ENCODE measurements at places on chromosomes 12 and 14.

DNA sequence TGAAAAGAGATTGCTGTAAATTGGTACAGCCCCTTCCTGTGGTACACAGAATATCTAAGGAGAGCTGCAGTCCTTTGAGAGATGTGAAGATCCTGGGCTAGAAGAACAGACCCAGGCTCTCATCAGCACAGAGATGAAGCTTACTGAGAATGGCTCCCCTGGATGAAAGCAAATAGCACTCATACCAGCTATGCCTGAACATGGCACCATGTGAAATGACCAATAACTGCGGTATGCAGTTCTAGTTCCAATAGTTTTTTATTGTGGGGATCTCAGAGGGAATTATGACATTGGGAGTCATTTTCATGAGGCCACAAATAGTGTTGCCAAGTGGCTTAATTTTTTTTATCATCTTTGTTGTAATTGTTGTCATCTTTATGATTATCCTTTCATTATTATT is 15.4 kb upstream of the TRHDE start:
- no peak for DNase-seq

DNA sequence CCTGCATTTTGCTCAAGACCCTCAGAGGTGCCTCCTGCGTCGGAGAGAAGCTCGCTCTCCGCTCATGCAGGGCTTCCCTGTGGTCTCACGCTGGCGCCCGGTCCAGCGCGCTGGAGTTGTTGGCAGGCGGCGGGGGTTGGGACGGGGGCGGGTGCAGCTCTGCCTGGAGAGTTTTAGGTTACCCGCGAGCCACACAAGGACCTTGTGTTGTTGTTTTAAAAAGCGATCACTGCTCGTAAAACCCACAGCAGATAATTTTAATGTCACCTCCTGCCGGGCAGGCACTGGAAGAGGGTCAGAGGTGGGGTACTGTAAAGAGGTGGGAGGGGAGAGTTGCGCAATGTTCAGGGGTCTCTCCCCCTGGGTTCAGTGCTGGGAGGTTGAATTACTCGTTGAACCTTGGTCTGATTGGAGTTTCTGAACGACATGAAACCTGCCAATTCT is 850 bp downstream of the SMOC1 start:
- no peak for DNase-seq

DNA sequence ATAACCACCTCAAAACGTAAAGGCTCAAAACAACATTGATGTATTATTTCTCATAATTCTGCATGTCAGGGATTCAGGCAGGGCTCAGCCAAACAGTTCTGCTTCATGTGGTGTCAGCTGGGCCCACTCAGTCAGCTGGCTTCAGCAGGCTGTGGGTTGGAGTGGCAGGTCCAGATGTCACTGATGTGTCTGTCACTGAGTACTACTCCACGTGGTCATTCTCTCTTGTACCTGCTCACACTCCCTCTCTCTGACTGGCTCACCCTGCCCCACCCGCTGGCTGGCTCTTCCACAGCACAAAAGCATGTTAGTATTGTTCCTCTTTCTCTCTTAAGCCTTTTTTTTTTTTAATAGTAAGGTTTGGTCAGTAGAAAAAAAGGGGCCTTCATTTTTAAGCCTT is 182.4 kb downstream of the DICER1 start:
- no peak for DNase-seq

DNA sequence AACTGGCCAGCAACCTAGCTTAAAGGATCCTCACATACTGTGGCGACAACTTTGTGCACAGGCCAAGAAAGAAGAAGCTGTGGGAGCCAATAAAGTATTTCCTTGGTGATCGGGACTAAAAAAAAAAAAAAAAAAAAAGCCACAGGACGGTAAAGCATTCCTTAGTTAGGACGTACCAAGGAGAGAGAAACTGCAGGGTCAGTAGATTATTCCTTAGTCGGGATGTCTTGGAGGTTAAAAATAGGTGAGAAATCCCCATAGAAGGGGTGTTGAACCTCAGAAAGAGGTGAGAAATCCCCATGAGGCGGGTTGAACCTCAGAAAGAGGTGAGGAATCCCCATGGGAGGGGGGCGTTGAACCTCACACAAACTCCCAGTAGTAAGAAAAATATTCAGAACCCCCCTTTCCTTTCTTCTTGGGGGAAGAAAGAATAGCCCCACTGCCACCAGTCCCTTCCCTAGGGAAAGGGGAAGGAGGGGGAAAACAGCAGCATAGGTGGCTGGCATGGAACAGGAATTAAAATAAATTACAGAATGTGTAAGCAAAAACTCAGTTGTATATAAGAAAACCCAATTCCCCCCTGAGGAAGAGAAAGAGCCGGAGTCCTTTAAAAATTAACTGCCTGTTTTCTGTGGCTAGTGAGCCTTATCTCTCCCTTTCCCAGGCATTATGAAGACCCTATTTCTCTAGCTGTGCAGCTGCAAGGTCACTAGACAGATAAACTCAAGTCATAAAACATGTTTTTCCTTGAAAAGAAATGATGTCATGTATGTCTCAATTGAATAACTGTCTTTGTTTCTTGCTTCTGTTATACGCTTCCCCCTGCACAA is 26.8 kb downstream of the KLRK1 start:
- no peak for DNase-seq

DNA sequence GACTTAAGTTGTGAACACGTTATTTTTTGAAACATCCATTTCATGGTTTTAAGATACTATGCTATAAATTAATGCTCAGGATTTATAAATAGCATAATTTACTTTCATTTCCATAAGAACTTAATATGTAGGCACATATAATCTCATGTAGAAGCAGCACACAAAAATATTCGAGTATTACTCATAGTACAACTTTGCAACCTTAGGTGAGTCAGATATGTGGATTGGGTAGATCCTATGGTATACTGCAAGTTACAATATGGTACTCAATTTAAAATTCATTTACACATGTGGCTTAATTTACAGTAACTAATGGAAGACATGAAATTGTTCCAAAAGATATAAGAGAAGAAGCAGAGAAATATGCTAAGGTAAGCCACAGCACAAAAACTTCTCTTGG is 26.0 kb downstream of the PSMA3 start:
- DNase-seq: no peak

- no peak for DNase-seq
Measured at GRCh38 chr12:22459838-22460490, 84.4 kb downstream of the C2CD5 start.

DNA sequence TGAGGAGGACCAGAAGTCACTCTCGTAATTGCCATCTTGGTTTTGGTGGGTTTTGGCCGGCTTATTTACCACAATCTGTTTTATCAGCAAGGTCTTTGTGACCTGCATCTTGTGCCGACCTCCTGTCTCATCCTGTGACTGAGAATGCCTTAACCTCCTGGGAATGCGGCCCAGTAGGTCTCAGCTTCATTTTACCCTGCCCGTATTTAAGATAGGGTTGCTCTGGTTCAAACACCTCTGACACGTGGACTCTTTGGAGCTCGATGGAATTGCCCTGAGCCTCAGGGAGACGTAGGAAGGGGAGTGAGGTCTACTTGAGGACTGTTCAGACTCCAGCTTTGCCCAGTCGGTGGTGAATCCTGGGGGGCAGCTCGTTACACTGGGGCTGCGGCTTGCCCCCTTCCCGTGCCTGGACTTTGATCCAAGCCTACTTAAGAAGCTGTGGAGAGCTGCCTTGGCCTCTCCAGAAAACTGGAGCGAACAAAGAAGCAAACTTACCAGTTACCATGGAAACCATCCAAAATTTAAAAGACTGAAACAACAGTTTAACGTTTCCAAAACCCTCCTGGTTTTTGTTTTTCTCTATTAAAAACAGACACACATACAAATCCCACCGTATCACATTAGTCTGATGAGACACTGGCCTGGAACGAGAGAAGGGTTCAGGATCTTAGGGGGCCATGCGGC is 28.0 kb downstream of the CALM1 start:
- no peak for DNase-seq

- no peak for DNase-seq
Measured at GRCh38 chr12:104503191-104503590, 46.4 kb downstream of the CHST11 start.

- no peak for DNase-seq
Measured at GRCh38 chr12:47080725-47081502, 1.2 kb upstream of the AMIGO2 start.

DNA sequence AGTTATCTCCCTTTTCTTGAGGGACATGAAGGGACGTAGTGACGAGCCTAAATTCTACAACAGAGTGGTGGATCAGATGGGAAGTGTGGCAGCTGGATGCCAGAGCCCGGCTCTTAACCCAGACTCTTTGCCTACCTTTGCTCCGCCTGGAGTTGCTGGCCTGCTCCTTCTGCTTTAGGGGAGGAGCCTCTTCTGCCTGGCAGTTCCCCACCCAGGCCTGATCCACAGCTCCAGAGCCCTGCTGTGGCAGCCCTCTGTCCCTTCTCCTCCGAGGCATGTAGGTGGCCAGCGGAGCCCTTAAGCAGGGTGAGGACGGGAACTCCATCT is 2.3 kb upstream of the PRPH start:
- DNase-seq: no peak

DNA sequence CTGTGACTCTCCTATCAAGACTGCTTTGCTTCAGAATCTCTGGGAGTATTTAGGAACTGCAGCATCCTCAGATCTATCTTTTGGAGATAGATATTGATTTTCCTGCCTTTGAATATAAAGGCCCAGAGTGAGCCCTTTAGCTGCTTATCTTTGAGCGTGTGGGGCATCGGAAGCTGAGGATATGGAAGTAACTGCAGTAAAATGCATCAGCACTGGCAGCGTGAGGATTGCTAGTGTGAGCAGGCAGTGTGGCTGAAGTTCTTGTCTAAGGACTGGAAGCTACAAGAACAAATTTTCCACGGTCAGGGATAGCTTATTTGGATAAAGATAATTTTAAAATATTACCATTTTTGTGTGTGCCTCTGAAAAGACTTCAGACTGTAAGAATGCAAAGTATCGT is 474.7 kb downstream of the NPAS3 start:
- DNase-seq: no peak

- no peak for DNase-seq
Measured at GRCh38 chr14:33728010-33728498, 222.8 kb downstream of the EGLN3 start.

GRCh38 chr12:126093908-126094307 is 1028.7 kb downstream of the AACS start:
- no peak for DNase-seq

DNA sequence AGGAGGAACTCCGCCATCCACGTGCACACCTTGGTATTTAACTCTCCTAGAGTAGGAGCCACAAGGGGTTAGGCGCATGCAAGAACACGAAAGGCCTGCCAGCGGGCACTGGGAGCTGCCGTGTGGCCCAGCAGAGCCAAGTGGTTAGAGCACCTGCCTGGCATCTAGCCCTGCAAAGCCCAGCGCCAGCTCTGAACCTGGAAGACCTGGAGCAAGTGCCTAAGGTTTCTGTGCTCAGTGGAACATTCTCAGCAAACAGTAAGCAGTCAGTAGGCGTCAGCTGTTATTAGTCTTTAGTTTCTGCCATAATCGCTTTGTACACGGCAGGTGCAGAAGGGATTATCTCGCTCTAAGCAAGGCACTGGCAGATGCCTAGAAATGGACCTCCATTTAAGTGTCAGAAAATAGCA is 55.4 kb downstream of the SETD3 start:
- DNase-seq: no peak

GRCh38 chr12:3431686-3432085 is 59.3 kb upstream of the PRMT8 start:
- no peak for DNase-seq

DNA sequence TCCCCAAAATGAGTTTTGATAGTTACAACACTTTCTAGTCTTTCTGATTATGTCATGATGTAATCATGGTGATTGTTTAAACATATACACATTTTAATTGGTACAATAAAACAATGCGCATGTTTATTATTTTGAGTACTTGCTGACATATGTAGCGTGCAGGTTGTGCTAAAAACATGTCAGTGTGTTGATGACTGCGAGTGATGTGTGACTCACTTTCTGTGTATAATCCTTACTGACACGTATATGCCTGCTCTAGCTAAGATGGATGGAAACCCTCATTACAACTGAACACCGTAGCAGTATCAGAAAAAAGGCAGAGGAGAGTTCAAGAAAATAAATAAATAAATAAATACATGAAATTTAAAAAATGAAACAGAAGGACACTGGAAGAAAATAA is 1552.4 kb upstream of the FLRT2 start:
- no peak for DNase-seq

DNA sequence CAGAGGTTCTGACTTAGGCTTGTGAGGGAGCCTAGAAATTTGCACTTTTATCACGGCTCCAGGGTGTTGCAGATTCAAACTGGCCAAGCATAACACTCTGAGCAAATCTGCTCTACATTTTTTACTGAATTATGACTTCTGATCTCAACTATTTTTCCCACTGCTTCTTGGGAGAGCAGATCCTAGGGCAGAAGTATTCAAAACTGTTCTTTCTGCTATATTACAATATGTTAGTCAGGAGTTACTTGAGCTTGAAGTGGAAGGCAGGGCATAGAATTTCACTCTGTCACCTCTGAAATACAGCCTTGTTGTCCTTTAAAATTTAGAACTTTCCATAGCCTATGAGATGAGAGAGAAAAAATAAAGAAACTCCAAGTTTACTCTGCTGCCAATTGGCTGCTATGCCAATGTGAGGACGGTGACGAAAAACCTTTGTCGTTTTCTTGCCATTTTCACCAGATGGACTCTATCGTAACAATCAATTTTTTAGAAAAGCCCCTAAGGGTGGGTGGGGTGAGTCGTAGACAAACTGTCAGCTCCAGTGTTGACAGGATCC is 16.4 kb upstream of the KERA start:
- no peak for DNase-seq

DNA sequence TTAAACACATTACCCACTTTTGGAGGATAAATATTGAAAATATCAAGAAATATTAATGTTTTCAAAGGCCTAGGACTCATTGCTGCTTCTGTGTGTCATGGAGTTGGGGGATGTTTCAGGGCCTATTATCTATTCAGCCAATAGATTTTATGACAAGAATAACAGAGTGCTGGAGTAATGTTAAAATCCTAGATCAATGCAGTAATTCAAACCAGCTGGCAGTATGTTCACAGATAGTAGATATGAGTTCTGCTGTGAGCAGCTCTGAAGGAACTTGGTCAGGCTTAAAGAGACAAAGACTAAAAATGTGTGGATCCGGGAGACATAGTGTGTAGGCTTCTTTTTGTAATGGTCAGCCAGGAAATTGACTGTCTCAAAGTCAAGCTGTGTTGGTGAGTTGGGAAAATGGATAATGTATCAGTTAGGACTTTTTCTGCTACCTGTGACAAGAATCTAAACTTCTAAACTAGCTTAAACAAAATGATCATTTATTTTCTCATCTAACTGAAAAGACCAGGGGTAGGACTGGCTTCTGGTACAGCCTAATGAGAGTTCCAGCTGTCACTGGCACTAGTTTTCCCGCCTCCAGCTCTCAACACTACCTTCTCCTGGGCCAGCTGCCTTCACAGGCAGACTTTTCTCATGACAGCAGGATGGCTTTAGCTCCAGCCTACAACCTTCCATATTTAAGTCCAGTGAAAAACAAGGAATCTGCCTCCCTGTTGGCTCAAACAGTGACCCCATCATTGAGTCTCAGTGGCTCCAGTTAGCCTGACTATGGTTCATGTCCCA is 16.3 kb upstream of the POLR3B start:
- no peak for DNase-seq
